ENCODE measurements at places on chromosomes 4 and X.
A peak's percentile ranks its signal among the peaks of the same experiment; 100 is the strongest.

DNA sequence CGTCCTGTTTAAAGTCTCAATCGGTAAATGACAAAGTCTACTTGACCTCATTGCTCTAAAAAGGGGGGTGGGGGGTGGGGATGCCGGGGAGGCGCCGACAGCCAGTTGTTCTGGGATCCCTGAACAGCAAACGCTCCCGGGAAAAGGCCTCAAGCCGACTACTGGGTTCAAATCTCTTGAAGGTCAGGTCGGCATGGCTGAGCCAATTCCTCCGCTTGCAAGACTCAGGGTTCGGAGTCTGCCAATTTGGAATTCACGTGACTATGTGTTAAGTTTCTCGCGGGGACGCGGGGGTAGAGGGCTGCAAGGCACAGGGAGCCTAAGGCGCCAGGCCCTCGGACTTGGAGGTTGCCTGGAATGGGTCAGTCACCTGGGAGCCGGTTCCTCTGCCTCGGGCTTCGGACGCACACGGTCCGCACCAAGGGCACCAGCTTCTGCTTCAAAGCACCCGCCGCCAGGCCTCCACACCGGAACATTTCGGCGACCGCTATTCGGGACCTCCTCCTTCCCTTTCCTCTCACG is 399 bp downstream of the AIFM1 start:
- DNase-seq, result no peak

DNA sequence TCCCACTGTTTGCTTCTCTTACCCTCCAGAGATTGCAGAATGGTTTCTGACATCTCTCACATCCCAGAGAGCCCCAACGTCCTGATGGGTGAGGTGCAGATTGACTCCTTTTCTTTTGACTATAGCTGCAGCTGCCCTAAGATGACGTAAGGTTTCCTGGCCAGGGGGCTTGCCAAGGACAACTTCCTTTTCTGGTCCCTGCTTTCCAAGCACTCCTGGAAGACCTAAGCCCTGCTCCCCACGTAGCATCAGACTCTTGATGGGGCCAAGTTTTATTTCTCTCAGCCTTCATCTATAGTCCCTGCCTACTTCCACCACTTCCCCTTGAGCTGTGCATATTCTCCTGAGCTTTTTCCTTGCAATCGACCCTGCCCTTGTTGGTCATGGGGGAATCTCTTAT is 497.7 kb downstream of the IDS start:
- no peak for DNase-seq

GRCh38 chr4:61273233-61273632 is 73.1 kb downstream of the ADGRL3 start:
- DNase-seq, result no peak

DNA sequence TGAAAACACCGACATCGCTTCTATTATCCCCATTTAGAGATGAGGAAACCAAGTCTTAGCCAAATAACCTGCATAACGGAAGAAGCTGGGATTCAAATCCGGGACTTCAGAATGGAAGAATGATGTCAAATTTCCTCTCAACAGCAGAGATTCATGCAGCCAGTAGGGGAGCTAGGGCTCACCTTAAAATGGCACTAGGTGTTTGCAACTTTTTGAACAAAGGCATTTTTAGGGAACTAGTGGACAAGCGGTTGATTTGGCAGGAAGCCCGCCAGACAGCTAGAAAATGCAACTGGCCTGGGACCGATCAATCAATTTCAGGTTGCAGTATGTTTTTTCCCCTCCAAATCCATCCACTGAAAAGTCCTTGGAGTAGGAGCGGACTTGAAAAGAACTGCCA is 224.2 kb downstream of the PTTG2 start:
- DNase-seq, result no peak

GRCh38 chr4:87012265-87012953 is 77.6 kb downstream of the AFF1 start:
- no peak for DNase-seq

DNA sequence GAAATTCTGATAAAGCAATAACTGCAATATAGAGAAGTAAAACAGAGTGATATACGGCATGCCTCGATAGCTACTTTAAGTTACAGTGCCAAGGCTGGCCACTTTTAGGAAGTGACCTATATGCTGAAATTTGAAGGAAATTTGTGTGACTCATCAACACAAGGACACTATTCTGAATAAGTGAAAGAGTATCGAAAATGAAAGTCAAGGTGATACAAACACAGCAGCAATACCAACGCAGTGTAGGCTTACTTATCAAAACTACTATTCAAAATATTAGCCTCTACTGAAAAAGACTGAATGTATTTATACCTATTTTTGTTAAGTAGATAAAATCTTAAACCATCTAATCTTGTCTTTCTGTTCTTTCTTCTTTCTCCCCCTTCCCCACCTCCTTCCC is 459.9 kb upstream of the GNPDA2 start:
- no peak for DNase-seq

DNA sequence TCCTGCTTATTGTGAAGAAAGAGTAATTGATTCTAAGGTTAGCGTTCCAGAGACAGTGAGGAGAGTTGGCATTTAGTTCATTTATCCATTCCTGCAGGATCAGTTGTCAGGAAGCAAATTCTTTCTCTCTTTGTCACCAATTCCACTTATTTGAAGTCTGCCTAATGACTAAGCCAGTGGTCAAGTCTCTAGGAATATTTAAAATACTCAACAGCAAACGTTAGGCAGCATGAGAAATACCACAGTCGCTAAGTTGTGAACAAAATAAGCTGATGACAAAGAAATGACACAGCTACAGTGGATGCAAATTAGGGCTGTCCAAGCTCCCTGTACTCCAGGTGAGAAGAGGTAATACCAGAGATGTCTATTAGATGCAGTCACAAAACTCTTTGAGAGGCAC is 6.6 kb upstream of the MAGEB17 start:
- DNase-seq, result no peak

GRCh38 chr4:175090116-175090515 is 172.0 kb downstream of the ADAM29 start:
- DNase-seq, result no peak

DNA sequence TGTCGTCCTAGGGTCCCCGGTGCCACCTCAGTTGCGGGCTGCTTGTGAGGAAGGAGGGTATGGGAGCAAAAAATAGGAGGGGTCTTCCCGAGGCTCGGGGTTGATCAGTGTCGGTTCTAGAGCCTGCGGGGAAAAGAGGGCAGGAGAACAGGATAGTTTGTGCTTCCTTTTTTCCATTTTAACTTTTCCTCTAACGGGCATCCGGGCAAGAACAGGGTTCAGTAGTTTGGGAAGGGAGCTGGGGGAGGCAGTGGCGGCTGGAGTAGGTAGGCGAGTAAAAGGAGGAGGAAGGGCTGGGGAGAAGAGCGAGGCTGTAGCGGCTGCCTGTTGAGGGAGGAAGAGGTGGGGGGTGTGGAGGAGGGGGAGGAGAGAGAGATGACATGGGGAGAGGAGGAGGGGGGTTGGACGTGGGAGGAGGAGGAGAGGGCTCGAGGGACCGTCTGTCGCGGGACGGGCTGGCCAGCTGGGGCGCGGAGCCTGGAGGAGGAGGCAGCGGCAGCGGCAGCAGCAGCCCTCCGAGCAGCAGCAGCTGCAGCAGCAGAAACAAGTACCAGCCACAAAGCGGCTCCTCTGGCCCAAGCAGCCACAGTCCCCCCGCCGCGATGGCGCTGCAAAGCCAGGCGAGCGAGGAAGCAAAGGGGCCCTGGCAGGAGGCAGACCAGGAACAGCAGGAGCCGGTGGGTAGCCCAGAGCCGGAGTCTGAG is at the start of gene SLC16A2:
TSS of gene SLC16A2 (plus strand) at position 458 of the 704 bp plus-strand sequence. CDS start at position 603, 145 bp downstream.
- peak; percentile 57 for DNase-seq

DNA sequence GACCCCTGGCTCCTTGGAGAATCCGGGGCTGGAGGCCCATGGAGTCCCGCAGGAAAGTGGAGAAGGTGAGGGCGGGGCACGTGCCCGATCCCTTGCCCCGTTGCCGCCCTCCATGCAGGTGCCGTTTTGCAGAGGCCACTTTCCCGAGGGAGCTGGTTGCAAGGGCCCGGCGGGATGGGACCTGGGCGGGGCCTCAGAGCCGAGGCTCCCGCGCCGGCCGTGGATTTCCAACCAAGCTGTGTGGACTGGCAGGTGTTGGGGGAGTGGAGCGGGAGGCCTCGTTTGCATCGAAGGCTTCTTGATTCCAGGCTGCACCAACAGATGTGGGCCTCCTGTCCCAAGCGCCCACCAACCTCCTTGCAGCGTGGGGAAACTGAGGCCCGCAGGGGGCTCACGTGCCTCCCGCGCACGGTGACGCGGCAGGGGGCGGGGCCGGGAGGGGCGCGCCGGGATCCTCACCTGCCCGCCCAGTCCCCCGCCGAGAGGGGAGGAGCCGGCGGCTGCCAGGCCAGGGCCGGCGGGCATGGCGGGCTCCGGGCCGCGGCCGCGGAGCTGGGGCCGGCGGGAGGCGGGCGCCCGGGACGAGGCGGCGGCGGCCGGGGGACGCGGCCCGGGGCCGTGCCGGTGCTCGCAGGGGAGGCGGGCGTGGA is 24.9 kb downstream of the SH3BP2 start:
- peak; percentile 57 for DNase-seq

DNA sequence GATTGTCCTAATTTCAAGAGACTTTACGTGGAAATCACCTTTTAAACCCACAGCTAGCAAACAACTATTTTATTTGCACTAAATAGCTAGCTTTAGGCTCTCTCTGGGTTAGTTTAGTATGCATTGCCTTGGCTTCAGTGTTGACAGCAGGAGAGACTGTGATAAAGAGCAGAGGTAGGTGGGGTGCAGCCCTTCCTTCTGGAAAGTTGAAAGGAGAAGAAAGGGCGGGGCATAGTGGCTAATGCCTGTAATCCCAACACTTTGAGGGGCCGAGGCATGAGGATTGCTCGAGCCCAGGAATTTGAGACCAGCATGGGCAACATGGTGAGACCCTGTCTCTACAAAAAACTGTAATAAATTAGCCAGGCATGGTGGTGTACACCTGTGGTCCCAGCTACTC is 29.0 kb upstream of the TMEM154 start:
- DNase-seq, result no peak

DNA sequence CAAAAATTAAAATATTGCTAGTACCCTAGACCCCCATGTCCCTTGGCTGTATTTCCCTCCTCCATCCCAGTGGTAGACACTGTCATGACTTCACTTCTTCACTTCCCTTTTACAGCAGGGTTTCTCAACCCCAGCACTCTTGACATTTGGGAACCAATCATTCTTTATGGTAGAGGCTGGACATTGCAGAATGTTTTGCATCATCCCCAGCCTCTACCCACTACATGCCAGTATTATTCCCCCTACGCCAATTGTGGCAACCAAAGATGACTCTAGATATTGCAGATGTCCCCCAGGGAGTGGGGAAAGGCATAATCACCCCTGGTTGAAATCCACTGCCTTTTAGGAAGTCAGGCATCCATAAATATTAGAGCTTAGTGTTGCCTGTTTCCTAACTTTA is 138.6 kb downstream of the AMELX start:
- no peak for DNase-seq

DNA sequence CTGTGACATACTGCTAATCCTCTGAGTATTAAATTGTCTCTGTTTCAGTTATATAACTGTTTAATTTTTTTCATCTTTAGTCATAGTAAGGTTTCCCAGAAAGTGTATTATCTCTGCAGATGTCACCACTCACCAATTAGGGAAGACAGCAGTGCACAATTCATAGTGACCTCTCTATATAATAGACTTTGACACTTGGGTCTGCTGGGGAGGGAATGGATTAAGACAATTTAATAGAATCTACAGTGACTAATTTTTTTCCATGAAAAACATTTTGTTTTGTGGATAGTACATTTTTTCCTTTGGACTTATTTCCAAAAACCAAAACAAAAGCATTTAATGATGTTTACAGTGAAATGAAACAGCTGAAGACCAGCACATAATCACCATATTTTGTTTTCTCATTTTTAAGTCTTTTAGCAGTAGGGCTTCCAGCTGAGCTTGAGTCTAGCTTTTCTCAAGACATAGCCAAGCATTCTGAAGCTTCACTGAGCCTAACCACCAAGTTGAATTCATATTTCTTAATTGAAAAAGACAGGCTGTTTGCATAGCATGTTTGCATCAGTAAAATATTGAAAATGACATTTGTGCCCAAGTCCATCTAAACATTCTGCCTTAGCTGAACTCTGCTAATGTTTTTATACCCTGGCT is 69.5 kb downstream of the PCDH19 start:
- DNase-seq, result no peak

- peak; percentile 25 for DNase-seq
Measured at GRCh38 chrX:74383611-74384010, 37.7 kb upstream of the SLC16A2 start.

DNA sequence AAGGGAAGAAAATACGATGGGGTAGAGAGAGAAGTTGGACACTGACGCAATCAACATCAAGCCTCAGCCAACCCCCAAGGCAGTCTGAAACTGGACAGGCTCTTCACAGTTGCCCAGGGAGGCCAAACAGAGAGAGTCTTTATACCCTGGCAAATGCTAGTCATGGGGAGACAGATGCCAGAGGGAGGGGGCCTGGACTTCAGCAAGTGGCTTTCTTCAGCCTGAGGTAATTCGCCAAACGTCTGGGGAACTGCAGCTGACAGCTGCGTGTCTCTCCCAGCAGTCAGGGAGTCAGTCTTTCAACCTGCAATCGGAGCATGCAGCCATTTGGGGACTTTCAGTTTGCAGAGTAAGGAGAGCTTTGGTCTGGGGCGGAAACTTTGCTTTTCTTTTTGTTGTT is 521.6 kb downstream of the TRIML1 start:
- peak; percentile 51 for DNase-seq

GRCh38 chrX:135112096-135112729 is 8.1 kb downstream of the ETDB start:
- peak; percentile 52 for DNase-seq

DNA sequence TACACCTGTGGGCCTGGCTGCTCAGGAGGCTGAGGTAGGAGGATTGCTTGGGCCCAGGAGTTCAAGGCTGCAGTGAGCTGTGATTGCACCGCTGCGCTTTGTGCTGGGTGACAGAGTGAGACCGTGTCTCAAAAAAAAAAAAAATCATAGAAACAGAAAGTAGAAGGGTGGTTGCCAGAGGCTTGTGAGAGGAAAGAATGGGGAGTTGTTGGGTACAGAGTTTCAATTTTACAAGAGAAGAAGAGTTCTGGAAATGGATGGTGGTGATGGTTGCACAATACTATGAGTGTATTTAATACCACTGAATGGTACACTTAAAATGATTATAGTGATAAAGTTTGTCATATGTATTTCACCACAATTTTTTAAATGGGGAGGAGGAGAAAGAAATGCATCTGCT is 10.2 kb upstream of the GLOD5 start:
- DNase-seq, result peak; percentile 23

DNA sequence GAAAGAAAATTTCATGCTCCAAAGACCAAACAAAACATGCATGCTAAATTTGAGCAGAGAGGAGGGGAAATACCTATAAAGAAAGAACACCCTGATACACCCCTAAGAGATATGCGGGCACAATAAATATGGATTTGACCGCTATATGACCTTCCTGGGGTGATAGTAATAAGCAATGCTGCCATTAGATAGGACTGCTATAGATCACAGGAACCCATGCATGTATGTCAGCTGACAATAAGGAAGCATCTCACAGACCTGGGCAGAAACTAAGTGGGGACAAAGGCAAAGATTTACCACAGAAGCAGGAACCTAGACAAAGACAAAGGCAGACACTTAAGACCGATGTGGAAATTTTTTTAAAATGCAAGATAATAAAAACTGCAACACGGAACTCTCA is 21.3 kb downstream of the ZNF721 start:
- DNase-seq, result no peak

- DNase-seq, result no peak
Measured at GRCh38 chrX:13859724-13860123, 42.8 kb upstream of the GPM6B start.
